ENCODE measurements at places on chromosomes 3 and 15.

DNA sequence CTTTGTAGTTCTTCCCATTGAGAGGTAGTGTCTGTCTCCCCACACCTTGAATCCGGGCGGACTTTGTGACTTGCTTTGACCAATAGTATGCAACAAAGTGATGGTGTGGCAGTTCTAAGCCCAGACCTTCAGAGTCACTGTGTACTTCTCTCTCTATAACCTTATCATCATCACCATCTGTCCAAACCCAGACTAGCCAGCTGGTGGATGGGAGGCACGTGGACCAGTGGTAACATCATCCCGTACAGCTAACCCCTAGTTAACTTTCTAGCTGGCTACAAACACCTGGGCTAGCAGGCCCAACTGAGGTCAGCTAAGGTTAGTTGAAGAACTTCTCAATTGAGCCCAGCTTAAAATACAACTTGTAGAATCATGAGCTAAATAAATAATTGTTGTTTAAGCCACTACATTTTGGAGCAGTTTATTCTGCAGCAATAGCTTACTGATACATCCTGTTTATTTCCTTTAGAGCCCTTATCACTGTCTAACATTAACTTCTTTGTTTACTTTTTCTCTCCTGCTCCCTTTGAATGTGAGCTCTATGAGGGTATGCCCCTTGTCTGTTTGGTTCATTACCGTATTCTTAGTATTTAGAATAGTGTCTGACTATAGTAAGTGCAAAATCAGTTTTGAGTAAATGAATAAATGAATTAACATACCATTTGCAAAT is 11.5 kb upstream of the CCR9 start:
- DNase-seq, result no peak

DNA sequence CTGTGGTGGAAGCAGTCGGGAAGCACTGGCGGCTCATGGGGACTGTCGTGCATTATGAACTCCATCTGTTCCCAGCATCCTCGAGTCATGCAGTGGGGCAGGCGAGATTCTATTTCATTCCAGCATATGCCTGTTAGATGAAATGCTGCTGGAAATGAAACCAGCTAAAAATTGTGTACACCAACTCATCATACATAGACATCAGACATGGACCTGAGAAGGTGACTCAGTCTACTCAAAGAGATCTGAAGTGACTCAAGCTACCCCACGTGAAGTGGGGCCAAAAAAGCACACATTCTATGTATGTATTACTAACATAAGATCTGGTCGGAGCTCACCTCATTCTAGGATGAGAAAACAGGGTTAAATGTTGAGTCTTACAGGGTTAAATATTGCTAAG is 47.5 kb upstream of the FAM98B start:
- DNase-seq, result no peak

GRCh38 chr3:37139567-37140052 is 34.8 kb downstream of the LRRFIP2 start:
- no peak for DNase-seq

GRCh38 chr3:188798556-188799145 is 373.1 kb upstream of the TPRG1 start:
- DNase-seq, result no peak
